ENCODE measurements at places on chromosomes 3 and 15. TPM values are rescaled to one million over a fixed set of nuclear protein-coding genes. Genes with fewer than 3 reads are reported as not detected.

CCDC174 gene
- 42.2 TPM for polyA plus RNA-seq

DNA sequence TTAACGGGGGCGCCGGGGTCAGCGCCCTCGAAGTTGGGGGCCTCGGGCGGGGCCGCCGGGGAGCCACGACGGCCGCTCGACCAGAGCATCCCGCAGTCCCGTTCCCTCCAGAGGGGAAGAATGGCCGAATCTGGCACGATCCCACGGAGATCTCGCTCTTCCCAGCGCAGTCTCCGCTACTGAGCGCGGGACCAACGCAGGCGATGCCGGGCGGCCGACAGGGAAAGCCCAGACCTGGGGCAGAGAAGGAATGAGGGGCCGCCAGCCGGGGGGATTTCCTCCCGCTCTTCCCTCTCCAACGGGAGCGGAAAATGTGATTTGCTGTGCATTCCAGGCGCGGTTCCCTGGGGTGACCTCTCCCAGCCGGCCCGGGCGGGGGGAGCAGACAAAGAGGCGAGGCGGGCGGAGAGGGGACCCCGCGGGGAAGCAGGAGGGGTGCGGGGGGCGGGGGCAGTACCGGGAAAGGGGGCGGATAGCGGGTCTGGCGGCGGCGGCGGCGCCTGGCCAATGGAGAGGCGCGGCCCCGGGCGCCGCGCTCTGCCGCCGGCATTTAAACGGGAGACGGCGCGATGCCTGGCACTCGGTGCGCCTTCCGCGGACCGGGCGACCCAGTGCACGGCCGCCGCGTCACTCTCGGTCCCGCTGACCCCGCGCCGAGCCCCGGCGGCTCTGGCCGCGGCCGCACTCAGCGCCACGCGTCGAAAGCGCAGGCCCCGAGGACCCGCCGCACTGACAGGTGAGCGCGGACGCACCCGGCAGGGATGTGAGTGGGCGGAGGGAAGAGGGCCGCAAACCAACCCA lies at the start of gene GREM1:
TSS of gene GREM1 (plus strand) at position 579 of the 801 bp plus-strand sequence. CDS start 12,687 bp downstream, outside the sequence.
- DNase-seq, result no peak

NAALADL2 gene
- 23.3 TPM for polyA plus RNA-seq

DNA sequence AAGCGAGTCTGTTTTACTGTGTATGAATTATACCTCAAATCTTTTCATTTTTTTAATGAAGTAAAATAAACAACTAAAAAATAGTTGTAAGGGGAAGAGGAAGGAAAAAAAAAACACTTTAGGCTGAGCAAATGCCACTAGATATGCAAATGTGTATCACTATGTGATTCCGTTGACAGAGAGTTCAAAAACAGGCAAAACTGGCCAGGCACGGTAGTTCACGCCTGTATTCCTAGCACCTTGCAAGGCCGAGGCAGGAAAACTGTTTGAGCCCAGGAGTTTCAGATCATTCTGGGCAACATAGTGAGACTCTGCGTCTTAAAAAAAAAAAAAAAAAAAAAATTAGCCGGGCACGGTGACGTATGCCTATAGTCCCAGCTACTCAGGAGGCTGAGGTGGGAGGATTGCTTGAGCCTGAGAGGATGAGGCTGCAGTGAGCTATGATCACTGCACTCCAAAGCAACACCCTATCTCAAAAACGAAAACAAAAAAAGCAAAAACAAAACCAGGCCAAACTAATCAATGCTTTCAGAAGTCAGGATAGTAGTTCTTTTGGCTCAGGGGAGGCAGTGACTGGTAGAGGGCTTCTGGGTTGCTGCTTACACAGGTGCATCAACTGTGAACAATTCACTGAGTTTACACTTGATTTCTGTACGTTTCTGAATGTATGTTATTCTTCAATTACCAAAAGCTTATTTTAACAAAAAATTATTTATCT lies 7.4 kb downstream of the PRC1 start:
- no peak for DNase-seq

GRCh38 chr3:163671201-163671600 lies 1407.1 kb downstream of the SI start:
- no peak for DNase-seq

DNA sequence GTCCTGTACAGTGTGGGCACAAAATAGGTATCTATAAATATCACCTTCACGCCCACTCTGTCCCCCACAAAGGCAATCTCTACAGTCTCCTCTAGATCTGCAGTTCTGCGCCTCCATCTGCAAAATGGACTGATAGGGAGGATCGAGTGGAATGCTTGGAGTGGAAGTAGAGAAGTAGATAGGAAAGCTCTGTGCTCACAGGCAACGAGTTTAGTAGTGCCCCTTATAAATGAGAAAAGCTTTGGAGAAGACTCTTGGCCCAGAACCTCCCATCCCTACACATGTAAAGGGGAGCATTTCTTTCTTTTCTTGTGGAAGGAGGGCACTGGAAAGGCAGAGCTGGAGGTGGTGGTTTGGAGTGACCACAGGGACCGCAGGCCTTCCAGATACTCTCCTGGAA lies 88.5 kb downstream of the ZNF621 start:
- no peak for DNase-seq

HDC gene
- 0.64 TPM for polyA plus RNA-seq

DNA sequence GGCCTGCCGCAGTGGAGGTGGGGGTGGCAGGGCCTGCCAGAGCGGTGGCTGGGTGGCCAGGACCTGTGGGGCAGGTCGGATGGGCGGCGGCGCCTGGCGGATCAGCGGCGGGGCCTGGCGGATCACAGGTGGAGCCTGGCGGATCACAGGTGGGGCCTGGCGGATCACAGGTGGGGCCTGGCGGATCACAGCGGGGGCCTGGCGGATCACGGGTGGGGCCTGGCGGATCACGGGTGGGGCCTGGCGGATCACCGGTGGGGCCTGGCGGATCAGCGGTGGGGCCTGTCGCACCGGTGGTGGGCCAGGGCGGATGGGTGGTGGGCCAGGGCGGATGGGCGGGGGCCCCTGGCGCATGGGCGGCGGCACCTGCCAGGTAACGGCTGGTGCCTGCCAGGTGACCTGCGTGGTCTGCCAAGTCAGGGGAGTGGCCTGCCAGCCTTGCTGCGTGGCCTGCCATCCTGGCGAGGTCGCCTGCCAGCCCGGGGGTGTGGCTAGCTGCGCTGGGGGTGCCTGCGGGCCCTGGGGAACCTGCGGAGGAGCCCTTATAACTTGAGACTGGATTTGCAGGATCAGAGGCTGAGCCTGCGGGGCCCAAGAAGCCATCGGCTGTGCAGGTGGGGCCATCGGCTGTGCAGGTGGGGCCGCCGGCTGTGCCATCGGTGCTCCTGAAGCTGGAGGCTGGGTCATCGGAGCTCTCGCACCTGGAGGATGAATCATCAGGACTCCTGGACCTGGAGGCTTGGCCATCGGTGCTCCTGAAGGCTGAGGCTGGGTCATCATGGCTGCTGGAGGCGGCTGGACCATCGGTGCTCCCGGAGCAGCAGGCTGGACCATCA lies 1.3 kb downstream of the MAGEL2 start:
- no peak for DNase-seq

GRCh38 chr3:1228289-1228688 lies 135.5 kb downstream of the CNTN6 start:
- DNase-seq, result no peak

C3orf20 gene
- polyA plus RNA-seq, result 0.10 TPM

OXTR gene
- polyA plus RNA-seq, result 1.5 TPM

MYO5A gene
- polyA plus RNA-seq, result 31.0 TPM

GRCh38 chr15:66404532-66404931 lies 17.8 kb downstream of the MAP2K1 start:
- no peak for DNase-seq

- no peak for DNase-seq
Observed at GRCh38 chr3:23735535-23736326, 70.0 kb upstream of the UBE2E1 start.

LRRIQ4 gene
- 0.09 TPM for polyA plus RNA-seq

GRCh38 chr3:160980740-160981139 lies 124.4 kb downstream of the B3GALNT1 start:
- DNase-seq, result no peak

PPM1L gene
- polyA plus RNA-seq, result 5.2 TPM

DNAH12 gene
- polyA plus RNA-seq, result 5.9 TPM

C15orf62 gene
- polyA plus RNA-seq, result 4.4 TPM

FURIN gene
- polyA plus RNA-seq, result 60.7 TPM

DNA sequence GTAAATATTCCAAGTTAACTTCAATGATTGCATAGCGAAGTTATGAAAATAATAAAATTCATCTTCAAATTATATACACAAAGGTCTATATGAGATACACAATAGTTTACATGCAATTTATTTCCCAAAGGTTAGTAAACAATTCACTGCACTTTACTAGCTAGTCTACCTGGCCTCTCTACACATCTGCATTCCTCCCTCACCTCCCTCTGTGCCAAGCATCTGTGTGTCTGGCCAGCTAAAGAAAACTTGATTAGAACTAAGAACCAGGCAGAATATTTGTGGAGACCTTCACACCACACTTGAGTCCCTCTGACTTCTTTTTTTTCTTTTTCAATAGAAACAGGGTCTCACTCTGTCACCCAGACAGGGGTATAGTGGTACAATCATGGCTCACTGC lies 61.4 kb downstream of the LRRFIP2 start:
- no peak for DNase-seq

DNA sequence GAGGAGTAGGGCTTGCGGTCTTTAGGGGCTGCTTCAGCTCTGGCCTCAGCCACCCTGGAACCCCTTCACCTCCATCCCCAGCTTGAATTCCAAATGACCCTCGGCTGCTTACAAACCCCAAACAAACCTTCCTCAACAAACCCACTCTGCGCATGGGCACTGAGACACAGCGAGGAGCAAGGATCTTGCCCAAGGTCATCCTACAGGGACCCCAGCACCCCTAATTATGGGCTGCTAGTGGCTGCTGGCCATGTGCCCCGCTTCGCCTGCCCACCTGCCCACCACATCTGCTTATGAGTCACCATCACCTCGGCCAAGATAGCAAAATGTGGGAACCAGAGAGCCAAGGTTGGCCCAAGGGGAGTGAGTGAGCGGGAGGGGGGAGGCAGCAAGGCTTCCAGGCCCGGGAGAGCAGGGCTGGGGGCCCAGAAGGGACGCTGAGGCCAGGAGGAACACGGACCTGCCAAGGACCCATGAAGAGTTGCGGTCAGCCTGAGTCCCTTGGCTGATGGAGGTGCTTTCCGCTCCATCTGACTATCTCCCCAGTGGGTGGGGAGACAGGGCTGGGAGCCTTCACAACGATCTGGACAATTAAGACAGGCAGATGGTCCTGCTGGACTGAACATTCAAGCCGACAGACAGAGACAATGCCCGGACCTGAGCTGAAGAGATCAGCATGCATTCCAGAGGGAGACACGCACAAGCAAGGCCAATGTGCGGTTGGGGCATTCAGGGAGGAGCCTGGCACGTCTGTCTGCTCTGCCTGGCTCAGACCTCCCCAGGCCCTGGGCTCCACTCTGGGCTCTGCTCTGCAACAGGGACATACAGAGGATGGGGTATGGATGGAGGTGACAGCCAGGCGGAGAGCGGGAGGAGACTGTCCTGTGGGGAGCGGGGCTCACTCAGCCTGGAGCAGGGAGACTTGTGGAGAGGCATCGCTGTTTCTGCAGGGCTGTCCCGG lies 10.8 kb upstream of the GRIP2 start:
- no peak for DNase-seq

Data from left lung (tissue), 14 donors.